ENCODE measurements at places on chromosomes 16 and 17.

DNA sequence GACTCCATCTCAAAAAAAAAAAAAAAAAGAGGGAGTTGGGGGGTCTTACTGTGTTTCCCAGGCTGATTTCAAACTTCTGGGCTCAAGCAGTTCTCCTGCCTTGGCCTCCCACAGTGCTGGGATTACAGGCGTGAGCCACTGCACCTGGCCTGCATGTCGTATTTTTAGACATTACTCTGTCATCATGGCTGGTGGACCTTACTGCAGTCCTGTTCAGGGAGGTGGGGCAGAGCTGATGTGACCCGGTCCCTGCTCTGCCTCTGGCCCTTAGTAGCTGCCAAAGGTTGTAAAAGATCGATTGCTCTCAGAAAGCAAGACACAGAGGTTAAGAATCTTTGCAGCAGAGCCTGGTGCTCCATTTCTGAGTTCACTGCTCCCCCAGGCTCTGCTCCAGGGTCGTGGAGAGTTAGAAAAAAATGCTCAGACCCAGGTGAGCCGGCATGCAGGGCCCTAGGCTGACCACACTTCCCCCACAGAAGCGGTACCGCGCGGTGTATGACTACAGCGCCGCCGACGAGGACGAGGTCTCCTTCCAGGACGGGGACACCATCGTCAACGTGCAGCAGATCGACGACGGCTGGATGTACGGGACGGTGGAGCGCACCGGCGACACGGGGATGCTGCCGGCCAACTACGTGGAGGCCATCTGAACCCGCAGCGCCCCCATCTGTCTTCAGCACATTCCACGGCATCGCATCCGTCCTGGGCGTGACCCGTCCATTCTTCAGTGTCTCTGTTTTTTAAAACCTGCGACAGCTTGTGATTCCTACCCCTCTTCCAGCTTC is 7.1 kb upstream of the LASP1NB start:
- DNase-seq: no peak

DNA sequence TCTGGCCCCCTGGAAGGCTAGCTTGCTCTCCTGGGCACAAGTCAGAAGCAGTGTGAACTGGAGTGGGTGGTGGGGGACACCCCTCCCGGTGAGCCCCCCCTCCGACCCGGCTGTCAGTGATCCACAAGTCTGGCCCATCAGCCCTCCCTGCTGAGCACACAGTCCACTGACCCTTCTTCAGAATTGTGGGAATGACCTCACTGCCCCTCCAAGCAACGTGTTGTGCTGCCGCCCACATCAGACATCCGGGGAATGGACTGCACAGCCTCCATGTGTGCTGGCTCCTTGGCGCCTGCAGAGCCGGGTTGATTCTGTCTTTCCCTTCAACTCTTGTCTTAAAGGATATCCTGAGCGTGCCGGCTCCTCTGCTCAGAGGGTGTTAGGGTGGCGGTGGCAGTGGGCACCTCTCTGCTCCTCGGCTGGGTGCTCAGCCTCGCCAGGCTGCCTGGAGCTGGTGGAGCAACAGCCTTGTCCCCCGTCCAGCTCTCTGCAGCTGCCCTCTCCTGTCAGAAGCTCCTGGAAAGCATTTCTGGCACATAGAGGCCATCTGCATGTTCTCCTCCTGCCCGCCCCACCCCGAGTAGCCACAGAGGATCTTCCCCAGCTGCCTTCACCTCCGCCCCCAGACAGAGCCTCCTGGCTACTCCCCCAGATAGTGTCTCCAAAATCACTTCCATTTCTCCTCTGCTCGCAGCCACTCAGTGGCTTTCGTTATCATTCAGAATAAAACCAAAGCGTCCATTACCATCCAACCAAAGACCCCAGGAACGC is 19.8 kb downstream of the NPTX1 start:
- DNase-seq: no peak

DNA sequence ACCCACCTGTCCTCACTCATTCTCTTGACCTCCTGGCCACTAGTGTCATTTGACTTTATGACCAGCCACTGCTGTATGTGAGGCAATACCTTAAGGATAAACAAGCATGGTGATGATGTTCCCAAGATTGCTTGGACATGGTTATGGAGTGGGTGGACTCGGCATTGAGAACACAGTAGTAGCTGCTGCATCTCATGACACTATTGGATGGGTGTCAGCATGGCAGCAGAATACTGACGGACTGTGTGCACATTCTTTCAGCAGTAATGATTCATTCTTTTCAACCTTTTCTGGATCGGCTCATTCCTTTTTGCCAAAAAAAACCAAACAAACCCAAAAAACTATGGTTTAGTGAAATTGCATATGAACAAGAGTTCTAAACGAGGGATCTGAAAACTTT is 13.5 kb downstream of the SPECC1 start:
- DNase-seq: no peak

DNA sequence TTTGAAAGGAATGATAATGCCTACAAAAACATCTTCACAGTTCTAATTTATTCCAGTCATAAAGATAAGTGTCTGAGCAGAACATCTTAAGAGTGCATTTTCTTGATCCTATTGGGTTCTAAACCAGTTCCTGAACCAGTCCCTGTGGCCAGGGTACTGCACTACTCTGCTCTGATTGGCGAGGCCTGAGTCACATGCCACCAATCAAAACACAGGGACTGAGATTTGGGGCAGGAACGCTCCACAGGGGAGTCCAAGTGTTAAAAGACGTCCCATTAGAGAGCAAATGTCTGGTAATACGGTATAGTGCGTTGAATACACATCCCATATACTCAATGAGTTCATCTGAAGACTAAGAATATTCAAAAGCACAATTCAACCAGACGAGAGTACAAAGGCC is 3.0 kb upstream of the NUP93 start:
- DNase-seq: no peak

DNA sequence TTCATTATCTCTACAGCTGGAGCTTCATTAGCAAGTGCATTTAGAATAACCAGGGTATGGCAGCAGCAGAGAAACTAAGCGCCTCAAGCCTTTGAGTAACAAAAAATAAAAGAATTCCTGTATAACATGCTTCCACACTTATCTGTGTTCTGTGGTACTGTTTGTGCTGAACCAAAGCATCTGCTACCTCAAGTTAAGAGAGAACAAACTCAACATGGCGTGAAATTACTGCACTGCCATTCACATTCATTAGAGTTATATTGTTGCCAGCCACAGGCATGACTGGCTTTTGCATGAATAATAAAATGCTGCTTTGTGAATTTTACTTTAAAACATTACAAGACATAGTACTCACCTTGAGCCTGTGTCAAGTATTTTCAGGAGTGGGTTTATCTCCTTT is 76.6 kb downstream of the NLK start:
- no peak for DNase-seq

GRCh38 chr17:4140125-4140524 is 2.7 kb downstream of the ZZEF1 start:
- DNase-seq: no peak
